Cardiac septum (tissue), 1 donor: ENCODE measurements at places on chromosomes 6 and 20. TPM values are rescaled to one million over a fixed set of nuclear protein-coding genes. Genes with fewer than 3 reads are reported as not detected.

DNA sequence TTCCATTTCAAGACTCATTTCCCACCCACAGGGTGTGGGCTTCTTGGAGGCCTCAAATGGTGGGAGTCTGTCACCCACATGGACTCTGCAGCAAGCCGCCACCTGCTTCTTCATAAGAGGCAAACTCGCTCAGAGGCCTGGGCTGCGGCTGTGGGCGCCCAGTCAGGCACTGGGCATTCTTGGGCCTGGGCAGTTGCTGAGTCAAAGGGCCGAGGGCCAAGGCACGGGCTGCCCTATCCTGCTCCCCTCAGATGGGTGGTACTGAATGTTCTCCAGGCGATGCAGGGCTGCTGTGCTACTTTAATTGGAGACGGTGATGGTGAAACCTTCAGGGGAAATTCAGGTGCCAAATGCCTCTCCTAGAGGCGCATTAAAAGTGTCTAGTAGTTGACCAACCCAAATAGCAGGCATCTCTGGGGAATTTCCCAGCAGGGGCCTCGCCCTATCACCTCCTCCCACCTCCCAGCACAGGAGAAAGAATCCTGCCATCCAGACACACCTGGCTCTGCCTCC lies 57.9 kb downstream of the MAFB start:
- DNase-seq = no peak

GRCh38 chr6:69887026-69887425 lies 20.7 kb downstream of the COL19A1 start:
- no peak for DNase-seq

DNA sequence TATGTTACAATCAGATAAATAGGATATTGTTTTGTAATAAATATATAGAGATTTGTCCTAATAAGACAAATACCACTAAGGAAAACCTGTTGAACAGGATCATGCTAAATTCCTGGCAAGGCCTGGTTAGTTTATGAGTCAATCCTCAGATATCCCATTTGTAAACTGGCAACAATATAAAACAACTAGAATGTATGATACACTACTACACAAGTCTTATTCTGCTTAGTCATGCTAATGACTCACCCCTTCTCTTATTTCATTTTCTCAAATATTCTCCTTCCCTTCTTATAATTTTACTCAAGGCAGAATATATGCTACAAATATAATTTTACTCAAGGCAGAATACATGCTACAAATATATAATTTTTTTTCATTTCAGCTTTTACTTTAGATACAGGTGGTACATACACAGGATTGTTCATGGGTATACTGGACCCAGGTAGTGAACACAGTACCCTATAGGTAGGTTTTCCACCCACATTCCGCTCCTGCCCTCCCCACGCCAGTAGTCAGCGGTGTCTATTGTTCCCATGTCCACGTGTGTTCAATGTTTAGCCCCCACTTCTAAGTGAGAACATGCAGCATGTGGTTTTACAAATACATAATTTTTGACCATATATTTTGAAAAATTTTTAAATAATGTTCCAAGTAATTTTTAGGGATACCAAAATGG lies 6.3 kb downstream of the OSER1 start:
- no peak for DNase-seq

GRCh38 chr6:89197141-89197540 lies 20.0 kb downstream of the GABRR1 start:
- DNase-seq = no peak

GRCh38 chr6:3698021-3698420 lies 53.5 kb downstream of the PXDC1 start:
- DNase-seq = no peak

GRCh38 chr20:24995741-24996448 lies 3.3 kb upstream of the APMAP start:
- peak; percentile 70 for DNase-seq

DNA sequence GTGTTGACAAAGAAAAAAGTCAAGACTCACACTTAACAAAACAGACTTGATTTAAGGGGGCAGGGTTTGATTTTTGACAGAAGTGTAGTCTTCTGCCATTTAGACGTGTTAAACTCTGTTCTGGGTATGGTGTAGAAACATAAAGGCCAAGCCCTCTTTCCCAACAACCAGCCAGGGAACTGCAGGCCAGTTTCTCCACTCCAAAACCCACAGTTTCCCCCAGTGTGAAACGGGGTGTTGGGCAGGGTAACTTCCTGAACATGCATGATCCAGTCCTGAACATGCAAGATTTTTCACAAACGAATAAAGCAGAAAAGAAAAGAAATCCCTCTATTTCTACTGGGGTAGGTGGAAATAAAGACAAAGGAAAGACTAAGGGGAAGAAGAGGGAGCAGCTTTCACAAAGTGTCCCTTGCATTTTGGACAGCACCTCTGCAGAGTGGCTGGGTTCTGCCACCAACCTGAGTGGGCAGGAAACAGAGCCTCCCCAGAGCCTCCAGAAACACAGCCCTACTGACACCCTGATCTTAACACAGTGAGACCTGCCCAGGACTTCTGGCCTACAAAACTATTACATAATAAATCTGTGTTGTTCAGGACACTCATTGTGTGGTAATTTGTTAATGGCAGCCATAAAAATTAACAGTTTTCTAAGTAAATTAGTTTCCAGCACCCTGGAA lies 7.5 kb downstream of the APMAP start:
- DNase-seq = peak; percentile 76

DNA sequence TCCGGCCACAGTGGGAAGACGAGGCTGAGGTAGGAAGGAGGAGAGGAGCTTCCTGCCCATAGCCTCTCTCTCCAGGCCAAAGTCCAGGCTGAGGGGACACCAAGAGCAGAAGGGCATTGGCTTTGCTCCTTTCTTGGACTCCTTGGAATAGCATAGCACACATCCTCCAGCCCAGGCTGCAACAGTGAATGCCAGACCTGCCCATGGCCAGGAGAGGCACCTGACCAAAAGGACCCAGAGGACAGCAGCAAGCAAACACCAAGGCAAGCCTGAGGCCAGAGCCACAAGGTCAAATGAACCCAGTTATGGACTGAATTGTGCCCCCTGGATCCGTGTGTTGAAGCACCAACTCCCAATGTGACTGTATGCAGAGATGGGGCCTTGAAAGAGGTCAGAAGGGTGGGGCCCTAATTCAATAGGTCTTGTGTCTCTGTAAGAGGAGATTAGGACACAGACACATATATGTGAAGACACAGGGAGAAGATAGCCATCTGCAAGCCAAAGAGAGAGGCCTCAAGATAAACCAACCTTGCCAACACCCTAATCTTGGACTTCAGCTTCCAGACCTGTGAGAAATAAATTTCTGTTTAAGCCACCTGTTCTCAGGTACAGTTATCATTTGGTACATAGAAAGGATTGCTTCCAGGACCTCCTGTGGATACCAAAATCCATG lies 126.5 kb upstream of the NXT1 start:
- no peak for DNase-seq

- no peak for DNase-seq
Measured at GRCh38 chr6:147122823-147123222, 81.4 kb upstream of the STXBP5 start.

- no peak for DNase-seq
Measured at GRCh38 chr6:165511807-165512206, 151.2 kb downstream of the PDE10A start.

DNA sequence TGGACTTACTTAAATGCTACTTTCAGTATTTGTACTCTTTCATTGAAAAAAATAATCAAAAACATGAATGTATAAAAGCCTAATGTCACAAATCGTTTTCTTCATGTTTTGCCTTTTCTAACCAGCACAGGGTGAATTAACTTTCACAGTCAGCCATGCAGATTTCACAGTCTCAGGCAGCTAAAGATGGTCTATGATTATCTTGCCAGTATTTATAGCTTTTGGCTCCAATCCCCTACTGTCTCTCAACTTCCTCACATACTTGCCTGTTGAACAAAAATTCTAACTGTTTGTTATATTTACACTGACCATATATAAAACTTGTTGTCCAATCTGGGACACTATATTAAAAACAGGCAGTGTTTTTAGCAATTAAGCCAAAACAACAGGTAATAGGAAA lies 358.2 kb downstream of the ARHGAP18 start:
- DNase-seq = no peak

DNA sequence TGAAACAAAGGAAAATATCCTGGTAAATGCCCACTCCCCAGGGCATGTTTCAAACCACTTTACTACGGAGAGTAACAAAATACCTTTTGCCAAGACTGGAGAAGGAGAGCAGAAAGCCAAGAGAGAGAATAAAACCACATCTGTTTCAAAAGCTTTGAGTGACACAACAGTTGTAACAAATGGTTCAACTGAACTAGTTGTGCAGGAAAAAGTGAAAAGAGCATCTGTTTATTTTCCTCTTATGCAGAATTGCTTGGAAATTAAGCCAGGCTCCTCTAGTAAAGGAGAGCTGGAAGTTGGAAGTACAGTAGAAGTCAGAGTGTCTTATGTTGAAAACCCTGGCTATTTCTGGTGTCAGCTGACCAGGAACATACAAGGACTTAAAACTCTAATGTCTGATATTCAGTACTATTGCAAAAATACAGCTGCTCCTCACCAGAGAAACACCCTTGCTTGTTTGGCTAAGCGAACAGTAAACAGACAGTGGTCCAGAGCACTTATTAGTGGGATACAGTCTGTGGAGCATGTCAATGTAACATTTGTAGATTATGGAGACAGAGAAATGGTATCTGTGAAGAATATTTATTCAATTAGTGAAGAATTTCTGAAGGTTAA lies 2.6 kb downstream of the TDRD6 start:
- DNase-seq = no peak

GRCh38 chr6:26032340-26033084 lies 54.7 kb upstream of the HFE start:
- no peak for DNase-seq

DNA sequence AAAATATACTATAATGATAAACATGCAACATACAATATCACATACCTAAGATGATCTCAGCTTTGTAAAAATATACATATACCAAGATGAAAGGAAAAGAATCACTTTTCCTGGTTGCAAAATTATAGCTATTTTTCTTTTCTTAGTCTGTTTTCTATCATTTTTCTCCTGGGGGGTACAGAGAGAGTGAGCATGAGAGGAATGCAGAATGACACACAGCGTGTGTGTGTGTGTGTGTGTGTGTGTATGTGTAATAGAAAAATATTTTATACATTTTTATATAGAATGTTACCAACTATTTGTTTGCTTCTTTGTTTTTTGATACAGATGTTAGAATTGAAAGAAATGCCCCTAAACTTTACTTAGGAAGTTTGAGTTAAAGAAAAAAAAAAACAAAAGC lies 64.3 kb downstream of the FAM83B start:
- no peak for DNase-seq

DNA sequence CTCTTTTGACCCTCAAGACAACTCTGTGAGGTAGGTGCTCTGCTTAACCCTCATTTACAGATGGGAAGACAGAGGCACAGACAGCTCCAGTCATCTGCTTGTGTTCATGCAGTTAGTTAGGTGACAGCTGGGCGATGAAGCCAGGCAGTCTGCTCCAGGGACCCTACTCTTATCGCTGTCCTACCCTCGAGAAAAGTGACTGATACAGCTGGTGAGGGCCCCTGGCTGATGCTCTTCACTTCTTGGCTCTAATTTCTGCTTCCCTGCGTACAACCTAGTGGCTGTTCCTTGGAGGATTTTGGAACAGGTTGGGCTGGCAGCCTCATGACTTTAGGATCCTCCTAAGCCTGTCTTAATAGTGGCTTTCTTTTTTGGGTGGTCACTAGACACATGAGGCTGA lies 9.1 kb upstream of the TJAP1 start:
- no peak for DNase-seq

DNA sequence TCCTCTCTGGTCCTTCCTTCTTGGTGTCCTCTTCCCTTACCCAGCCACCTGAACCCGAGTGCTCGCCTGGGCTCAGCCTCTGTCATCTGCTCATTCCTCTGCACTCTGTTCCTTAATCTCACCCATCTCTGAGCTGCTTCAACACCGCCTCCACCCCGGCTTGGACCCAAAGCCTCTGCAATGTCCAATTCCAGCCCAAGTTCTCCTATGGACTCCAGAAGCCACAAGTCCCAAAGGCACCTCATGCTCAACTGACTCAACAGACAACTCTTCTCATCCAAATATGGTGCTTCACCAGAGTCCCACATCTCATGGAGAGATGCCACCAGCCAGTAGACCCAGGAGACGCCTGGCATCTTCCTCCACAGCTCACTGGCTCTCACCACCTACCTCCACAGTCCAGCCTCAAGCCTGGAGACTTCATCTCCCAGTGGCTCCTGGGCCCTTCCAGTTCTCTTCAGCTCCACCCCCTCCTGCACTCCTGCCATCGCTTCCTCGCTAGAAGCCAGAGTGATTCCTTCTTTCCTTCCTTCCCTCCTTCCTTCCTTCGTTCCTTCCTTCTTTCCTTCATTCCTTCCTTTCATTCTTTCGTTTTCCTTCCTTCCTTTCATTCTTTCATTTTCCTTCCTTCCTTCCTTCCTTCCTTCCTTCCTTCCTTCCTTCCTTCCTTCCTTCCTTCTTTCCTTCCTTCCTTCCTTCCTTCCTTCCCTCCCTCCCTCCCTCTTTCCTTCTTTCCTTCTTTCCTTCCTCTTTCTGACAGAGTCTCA lies 40.9 kb upstream of the NNAT start:
- DNase-seq = no peak

- no peak for DNase-seq
Measured at GRCh38 chr6:84330325-84330724, 102.9 kb upstream of the CEP162 start.

DNA sequence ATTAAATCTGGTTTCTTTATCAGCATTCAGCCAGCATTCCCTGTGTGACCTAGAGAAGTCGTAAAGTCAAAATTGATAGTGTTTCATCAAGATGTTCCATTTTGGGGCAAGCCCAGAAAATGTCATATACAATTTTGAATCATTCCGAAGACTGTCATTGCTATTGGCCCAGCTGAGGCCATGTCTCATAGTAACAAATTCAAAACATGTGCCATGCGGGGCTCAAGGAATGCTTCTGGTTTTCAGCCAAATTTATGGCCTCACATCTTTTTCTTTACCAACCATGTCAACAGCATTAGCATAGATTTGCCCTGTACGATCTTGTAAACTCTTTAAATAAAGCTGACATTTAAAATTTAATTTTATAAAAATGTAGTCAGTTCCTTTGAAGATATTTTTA lies 314.7 kb downstream of the PAX1 start:
- DNase-seq = no peak

DNA sequence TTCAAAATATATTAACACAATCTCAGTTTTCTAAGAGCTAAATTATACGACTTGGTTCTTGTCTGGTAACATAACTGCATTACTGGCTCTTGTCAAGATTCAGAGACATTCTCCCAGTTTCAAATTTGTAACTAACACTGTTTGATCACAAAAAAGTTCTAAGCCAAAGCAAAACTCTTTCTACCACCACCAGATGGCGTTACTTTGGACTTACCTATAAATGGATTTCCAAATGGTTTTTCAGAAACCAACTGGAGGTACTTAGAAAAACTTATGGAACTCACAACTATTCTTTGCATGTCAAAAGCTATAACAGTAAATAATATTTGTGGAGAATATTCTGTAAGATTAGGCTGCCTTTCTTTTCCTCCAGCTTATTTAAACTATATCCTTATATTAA lies 34.2 kb upstream of the GFRAL start:
- DNase-seq = no peak

RAET1L gene
- not detected for total RNA-seq

IL17A gene
- total RNA-seq = not detected

FITM2 gene
- total RNA-seq = 94.0 TPM

NOL7 gene
- total RNA-seq = 50.5 TPM

PAK5 gene
- not detected for total RNA-seq

RAB23 gene
- total RNA-seq = 19.5 TPM

ATAT1 gene
- 4.3 TPM for total RNA-seq

HLA-DPA1 gene
- 35.8 TPM for total RNA-seq

POPDC3 gene
- 35.1 TPM for total RNA-seq

SEMG1 gene
- total RNA-seq = not detected

PEX7 gene
- total RNA-seq = 13.2 TPM
